OCI-LY7 (cell line): ENCODE measurements at places on chromosomes 5 and 9.

- DNase-seq: no peak
These were observed 206.0 kb downstream of the SGCD start for GRCh38 chr5:156532921-156533320.

DNA sequence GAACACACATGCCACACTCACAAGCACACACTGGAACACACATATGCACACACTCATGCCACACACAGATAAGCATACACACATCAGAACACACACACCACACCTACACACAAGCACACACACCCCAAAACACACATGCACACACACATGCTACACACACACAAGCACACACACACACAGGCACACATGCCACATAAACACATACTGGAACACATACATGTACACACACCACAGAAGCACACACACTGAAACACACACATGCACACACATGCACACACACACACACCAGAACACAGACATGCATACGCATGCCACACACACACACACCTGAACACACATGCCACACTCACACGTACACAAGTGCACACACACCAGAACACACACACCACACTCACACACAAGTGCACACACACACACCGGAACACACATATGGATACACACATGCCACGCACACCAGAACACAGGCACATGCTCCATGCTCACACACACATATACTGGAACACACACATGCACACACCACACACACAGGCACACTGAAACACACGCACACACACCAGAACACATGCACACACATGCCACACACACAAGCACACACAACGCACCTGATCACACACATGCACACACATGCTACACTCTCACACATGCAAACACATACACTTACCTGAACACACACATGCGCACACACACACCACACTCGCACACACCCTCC is 78.0 kb upstream of the IRX4 start:
- no peak for DNase-seq

DNA sequence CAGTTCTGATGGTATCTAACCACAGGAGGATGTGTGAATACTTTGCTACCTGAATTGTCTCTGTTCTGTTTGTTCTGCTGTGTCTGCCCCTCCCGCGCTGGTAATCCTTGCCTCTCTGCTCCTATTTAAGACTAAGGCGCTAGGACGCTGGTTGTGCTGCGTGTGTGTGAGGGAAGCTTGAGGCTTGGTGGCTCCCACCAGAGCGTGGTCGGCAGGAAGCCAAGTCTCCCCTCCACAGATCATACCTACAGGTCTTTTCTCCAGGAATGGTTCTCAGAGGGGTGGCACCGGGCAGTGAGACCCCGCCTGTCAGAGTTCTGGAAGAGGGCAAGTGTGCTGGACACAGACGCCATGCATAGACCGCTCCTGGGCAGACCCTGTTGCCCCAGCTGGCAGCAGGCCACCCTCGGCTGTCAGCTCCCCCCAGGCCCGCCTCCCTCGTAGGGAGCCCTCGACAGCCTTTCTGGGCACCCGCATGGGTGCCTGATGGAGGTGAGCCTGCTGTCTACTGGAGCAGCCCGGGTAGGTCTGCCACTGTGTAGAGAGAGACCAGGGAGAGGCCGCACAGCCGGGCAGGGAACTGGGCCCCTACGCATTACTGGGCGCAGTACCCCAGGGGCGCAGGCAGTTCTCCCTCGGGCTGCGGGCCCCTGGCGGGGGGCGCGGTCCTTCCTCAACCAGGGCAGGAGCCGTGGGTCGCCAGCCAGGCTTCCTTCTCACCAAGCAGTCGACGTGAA is 53.4 kb upstream of the ROR2 start:
- DNase-seq: no peak

DNA sequence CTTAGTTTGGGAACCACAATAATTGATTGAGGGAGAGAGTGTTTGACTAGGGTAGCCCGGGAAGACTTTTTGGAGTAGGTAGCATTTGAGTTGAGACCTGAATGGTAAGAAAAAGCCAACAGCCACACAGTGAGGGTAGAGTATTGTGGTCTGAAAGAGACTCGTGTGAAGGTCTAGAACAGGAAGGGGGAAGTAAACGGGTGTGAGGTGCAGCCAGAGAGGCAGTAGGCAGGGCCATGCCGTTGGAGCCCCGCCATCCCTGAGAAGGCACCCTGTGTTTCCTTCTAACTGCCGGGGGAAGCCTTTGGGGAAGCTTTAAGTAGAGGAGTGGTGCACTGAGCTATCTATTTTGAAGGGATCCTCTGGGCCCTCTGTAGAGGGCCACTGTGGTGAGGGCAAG is 3.5 kb upstream of the F2RL2 start:
- no peak for DNase-seq

- DNase-seq: peak; percentile 74
These were observed 1.5 kb downstream of the PRRC2B start for GRCh38 chr9:131395157-131396098.

GRCh38 chr9:114811301-114811700 is 5.5 kb upstream of the TNFSF15 start:
- no peak for DNase-seq

DNA sequence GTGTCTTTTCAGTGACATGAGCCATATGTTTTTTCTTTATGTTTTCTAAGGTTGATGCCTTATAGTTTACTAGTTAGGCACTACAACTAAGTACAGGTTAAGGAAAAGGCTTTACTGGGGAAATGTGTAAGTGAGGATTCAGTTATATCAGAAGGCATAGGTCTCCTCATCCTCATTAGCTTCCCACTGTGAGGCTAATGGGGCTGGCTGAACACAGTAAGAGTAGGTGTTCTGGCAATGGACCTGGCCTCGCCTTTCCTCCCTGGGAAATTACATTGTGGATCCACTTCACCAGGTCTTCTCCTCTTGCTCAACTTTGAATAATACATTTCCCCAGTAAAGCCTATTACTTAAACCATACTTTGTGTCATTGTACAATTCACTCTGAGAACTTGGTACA is 225.5 kb downstream of the PTPRD start:
- no peak for DNase-seq

DNA sequence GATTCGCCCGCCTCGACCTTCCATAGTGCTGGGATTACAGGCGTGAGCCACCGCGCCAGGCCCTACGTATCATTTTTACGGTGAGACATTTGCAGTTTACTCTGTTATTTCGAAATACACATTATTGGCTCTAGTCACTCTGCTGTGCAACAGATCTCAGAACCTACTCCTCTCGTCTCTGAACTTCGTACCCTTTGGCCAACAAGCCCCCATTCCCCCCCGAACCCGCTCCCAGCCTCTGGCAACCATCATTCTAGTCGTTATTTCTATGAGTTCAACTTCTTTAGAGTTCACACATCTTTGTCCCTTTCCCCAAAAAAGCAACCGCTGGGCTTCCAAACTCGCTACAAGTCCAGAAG is 735 bp downstream of the PTGR1 start:
- DNase-seq: no peak

GRCh38 chr5:9482381-9482780 is 63.5 kb downstream of the SEMA5A start:
- no peak for DNase-seq

DNA sequence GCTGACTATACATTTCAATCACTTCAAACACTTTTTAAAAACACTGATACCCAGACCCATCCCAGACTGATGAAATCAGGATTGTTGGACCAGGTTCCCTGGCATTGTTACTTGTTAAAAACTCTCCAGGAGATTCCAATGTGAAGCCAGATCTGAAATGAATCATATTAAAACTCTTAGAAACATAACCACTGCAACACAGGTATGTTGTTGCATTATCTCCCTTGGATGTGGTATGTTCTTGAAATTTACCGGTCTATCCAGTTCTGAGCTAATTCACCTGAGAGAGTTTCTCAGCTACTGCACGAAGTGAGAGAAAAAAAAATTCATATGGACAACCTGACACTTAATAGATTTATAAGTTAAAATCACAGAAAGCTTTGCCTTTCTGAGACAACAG is 21.8 kb downstream of the MEF2C start:
- no peak for DNase-seq

- DNase-seq: no peak
These were observed 141.8 kb upstream of the MAST4 start for GRCh38 chr5:66454186-66455078.

GRCh38 chr5:16411741-16412455 is 53.7 kb downstream of the ZNF622 start:
- no peak for DNase-seq

DNA sequence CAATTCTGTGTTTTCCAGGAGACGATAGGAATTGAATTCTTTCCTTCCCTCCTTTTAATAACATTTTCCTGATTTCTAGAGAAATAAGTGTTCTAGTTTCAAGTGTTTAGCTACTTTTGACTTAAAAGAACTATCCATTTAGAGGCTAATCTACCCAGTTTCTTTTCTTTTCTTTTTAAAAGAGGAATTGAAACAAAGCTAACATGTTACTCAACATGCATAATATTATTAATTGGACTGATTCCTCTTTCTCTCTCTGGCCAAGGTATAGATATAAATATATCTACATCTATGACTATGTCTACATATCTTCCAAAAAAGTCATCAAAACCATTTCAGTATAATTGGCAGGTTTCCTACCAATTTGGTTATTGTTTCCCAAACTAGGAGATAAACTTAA is 309.8 kb downstream of the TRPM3 start:
- no peak for DNase-seq

- DNase-seq: no peak
These were observed 184.8 kb downstream of the TMEM38B start for GRCh38 chr9:105879181-105879580.

DNA sequence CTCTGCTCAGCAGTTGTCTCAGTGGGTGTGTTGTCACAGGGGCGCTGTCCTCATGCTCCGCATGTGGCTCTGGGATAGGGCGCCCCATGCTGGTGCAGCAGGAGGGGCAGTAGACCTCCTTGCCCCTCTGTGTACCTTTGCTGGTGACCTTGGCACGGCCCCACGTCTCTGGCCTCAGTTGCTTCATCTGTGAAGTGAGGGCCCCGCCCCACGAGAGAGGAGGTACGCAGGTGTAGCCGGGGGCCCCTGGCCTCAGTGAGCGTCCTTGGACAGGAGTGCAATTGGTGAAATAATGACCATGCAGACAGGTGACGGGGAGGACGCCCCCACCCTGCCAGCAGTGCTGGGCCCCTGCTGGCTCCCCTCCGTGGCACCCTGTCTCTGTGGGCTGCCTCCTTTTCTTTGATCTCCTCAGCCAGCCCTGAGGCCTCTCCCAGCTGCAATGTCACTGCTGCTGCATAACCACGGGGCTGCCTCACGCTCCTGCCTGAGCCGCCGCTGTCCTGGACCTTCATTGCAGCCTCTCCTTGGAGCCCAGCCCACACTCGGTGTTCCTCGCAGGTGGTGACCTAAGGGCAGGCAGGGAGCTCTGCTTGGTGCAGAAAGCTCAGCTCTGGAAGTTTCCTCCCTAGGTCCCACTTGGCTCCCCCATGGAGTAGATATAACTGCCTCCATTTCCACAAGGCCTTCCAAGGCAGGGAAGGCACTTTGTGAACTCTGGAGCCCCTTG is 57.3 kb downstream of the PHF2 start:
- no peak for DNase-seq

- DNase-seq: no peak
These were observed 20.9 kb upstream of the ARHGAP26 start for GRCh38 chr5:142749321-142749720.

DNA sequence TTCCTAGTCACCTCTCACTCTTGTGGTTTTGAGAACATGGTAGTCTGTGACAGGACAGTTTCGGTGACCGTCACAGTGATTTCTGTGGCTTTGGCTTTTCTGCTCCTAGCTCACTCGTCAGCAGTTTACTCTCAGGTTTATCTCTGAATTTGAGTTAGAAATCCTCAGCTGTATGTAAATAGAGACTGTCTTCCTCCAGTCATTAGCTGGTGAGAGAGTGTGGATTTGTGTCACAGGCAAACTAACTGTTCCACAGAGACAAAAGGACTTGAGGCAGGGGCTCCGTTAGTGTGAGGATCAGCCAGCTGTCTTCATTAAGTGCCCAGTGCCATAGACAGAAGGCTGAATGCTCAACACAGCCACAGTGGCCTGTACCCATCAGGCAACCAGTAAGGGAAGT is 131.4 kb downstream of the CD180 start:
- DNase-seq: no peak

- no peak for DNase-seq
These were observed 92.8 kb downstream of the MVB12B start for GRCh38 chr9:126419475-126419874.

DNA sequence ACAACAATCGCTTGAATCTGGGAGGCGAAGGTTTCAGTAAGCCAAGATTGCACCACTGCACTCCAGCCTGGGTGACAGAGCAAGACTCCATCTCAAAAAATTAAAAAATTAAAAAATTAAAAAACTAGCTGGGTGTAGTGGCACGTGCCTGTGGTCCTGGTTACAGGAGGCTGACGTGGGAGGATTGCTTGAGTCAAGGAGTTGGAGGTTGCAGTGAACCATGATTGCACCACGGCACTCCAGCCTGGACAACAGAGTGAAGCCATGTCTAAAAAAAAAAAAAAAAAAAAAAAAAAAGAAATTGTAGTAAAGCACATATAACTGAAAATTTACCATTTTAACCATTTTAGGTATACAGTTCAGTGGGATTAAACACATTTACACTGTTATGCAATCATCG is 13.1 kb upstream of the CCIN start:
- no peak for DNase-seq

DNA sequence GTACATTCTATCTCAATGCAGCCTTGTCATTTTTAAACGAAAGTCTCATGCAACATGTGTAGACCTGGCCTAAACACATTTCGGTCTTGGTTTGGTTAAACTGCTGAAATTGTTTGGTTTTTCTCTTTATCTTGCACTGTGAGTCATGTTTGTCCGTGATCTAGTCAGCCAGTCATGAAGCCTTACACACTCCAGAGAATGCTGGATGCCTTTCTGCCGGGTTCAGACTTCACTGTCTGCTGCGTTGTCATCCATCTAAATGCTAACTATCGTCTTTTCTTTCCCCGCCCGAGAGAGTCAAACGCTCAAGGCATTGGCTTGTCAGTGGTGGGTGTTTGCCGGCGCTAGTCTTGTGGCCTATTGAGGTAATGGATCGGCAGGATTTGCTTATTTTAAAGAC is 1194.6 kb upstream of the WWC1 start:
- no peak for DNase-seq

DNA sequence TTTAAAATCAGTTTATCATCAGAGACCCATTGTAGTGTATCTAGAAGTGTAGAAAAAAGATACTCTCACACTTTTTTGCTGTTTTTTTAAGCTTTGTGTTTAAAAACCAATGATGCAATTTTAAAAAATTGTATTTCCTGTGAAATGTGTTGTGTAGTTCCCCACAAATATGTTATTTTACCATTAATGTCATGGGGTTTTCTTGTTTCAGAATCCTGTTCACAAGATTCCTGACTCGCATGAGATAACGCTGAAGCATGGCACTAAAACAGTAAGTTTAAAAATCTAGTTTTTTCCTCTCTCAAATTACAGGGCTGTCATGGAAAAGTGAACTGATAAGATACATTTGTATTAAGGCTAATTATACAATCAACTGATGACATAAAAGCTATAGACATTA is 58.6 kb downstream of the WDR70 start:
- DNase-seq: no peak

GRCh38 chr9:113954591-113954990 is 78.5 kb downstream of the ZNF618 start:
- no peak for DNase-seq

GRCh38 chr9:131449276-131449675 is 53.4 kb upstream of the POMT1 start:
- no peak for DNase-seq
